ENCODE measurements at places on chromosomes 2 and 18.

- DNase-seq = no peak
Observed at GRCh38 chr2:102636283-102636907, 17.0 kb downstream of the SLC9A2 start.

DNA sequence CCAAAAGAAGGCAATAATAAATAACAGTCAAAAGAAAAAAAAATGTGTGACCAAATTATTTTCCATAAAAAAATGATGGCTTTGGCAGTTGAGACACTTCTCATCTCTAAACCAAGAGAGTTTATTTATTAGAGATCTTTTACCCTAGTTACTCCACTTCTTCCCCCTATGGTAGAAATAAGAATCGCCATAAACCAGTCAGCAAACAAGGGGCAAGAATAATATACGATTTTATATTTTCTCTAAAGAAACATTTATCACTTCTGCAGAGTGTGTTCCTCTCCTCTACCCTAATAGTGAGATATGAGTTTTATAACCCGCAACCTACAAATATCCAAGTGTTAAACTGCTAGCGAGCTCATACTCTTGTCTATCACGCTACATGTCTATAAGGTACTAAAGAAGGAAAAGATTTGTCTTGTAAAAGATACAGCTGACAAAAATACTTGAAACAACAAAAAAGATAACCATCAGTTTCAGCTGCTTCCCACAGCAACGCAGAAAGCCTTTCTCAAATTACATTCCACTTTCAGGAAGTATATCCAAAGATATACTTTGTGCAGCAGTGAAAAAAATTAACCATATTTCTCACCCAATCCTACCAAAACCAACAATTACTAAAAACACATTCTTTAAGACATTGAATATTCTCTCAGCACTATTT, 2.3 kb downstream of the RNF103 start:
- no peak for DNase-seq

DNA sequence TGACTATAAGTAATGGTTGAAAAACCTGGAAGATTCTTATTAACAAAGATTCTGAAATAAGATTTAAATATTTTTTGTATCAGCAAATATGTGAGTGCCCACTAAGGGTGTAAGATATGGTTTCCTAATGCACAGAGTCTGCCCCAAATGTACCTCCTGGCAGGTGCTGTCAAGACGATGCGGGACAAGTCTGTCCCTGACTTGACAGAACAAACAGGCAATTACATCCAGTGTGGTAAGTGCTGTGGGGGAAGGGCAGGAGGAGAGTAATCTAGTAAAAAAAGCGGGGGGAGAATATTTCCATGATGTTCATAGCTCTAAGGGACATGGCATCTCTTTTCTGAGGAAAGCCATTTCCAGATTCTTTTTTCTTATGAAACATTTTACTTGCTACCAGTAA, 127.5 kb downstream of the COL4A4 start:
- DNase-seq = no peak

- DNase-seq = peak; percentile 49
Observed at GRCh38 chr2:237512774-237513466, 25.9 kb downstream of the MLPH start.

DNA sequence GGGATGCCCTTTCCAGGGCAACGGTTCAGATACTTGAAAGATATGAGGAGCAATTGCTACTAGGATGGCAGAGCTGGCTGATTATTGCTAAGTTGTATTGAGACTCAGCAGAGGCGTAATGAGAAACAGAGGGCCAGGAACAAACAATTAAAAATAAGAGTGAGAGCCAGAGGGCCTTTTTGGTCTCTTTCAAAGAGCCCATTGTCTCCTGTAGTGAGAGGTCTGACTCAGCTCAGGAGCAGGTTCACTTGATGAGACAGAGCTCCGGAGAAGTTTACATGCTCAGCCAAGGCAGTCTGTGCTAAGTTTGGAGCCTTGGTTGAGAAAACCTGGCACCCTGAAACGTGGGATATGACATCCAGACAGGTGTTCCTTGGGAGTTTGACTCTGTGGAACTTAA, 303.9 kb upstream of the DLGAP1 start:
- DNase-seq = no peak

- DNase-seq = peak; percentile 7
Observed at GRCh38 chr2:189580241-189580651, 340 bp downstream of the SLC40A1 start.

GRCh38 chr18:56115071-56116015, 523.0 kb downstream of the TXNL1 start:
- DNase-seq = no peak

- DNase-seq = no peak
Observed at GRCh38 chr2:52260904-52261303, 1229.0 kb upstream of the NRXN1 start.

DNA sequence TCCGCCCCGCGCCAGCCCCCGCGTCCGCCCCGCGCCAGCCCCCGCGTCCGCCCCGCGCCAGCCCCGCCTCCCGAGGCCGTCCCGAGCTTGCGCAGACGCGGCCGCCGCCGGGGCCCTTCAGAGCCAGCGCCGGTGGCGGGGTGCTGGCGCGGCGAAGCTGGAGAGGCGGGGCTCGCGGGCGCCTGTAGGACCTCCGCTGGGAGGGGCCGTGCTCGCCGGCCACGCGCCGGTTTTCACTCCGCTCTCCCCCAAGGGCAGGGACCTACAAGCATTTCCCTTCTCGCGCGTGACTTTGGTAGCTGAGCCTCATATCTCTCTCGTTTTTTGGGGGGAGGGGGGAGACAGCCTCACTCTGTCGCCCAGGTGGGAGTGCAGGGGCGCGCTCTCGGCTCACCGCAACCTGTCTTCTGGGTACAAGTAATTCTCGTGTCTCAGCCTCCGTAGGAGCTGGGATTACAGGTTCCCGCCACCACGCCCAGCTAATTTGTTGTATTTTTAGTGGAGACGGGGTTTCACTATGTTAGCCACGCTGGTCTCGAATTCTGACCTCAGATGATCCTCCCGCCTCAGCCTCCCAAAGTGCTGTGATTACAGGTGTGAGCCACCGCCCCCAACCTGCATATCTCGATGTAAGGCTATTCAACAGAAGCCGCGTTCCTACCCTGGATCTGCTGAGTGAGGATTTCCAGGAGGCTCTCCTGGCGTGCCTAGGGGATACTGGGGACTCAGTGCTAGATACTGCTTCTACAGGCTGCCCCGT, at the start of gene ZNF514:
Gene ZNF514 (minus strand): TSS at position 159 of the 760 bp plus-strand sequence. CDS start 6,595 bp downstream, outside the sequence.
- DNase-seq = peak; percentile 66

DNA sequence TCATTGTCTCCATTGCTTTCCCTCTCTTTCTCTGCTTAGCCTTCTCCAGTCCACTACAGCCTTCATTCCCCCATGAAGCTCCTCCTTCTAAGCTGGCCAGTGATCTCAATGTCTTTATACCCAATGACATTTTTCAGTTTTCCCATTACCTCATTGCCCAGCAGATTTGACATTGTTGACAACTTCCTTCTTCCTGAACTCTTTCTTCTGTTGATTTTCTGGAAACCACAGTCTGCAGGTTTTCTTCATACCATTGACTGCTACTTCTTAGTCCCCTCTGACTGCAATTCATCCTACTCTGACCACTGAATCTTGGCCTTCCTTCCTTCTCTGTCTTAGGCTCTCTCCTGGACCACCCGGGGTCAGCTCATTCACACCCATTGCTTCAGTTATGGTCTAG, 22.9 kb upstream of the SPP2 start:
- DNase-seq = no peak

DNA sequence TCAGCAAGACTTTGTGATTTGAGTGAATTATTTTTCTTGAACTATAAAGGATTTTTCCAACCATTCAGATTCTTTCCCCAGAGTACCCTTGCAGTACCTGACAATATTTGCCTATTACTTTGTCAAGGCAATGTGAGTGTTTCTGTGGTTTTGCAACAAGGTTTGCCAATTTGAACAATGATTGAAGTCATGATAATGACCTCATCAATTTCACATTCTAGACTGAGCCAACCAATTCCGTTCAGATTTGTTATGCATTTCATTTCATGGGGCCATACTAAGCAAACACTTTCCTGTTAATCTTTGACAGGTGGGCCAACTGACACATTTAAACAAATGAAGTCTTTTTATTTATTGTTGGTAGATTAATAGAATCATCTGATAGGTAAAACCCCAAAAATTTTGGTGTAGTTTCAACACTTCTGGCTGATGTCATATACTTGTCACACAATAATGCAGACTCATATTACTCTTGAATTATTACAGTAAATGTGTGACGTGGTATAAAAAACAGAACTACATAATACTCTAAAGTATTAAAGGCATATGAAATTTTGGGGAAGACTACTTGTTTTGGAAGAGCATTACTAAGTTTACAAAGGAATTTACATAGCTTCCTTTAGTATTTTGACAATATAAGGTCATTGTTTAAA, 526.4 kb downstream of the DPP10 start:
- DNase-seq = no peak

GRCh38 chr18:23223641-23224040, 88.4 kb downstream of the CABLES1 start:
- DNase-seq = no peak

GRCh38 chr2:208350610-208351009, 56.0 kb upstream of the PTH2R start:
- no peak for DNase-seq

DNA sequence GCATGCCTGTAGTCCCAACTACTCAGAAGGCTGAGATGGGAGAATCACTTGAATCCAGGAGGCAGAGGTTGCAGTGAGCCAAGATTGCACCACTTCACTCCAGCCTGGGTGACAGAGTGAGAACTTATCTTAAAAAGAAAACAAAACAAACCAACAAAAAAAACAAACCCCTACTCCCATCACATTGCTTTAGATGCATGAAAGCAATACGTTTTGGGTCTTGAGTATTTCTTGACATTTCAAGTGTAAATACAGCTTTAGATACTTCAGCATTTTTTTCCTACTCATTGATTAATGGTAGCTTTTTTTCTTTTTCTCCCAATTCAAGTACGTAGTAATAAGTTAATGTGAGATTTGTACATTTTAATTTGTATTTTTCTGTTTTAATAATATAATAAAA, 20.3 kb downstream of the RASGRP3 start:
- no peak for DNase-seq

DNA sequence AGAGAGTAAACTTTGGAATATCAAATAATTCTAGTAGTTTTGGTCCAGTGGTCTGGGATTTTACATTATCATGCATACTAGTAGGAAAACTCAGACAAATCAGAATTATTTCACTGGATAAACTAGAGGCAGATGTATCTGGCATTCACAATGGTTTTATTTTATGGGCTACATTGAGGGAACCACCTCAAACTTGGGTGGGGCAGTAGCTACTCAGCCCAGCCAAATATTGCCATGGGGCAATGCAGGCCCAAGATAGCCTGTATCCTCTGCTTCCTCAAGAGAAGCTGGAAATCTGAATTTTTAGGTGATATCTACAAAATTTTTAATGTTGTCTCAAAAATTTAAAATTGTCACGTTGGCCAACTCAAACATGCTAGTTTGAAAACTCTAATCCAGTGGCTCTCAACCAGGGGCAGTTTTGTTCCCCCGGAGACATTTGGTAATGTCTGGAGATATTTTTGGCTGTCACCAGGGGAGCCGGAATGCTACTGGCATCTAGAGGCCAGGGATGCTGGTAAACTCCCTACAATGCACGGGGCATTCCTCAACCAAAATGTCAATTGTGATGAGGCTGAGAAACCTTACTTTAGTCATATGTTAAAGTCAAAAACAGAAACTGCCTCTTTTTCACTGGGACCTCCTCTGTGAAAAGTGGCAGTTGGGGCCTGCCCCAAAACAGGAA, 172.8 kb upstream of the SPRED2 start:
- no peak for DNase-seq

GRCh38 chr18:13159579-13159978, 59.0 kb upstream of the LDLRAD4 start:
- no peak for DNase-seq

- DNase-seq = no peak
Observed at GRCh38 chr2:237068005-237068576, 17.6 kb upstream of the COPS8 start.

GRCh38 chr2:195490319-195490718, 166.7 kb upstream of the SLC39A10 start:
- DNase-seq = no peak

DNA sequence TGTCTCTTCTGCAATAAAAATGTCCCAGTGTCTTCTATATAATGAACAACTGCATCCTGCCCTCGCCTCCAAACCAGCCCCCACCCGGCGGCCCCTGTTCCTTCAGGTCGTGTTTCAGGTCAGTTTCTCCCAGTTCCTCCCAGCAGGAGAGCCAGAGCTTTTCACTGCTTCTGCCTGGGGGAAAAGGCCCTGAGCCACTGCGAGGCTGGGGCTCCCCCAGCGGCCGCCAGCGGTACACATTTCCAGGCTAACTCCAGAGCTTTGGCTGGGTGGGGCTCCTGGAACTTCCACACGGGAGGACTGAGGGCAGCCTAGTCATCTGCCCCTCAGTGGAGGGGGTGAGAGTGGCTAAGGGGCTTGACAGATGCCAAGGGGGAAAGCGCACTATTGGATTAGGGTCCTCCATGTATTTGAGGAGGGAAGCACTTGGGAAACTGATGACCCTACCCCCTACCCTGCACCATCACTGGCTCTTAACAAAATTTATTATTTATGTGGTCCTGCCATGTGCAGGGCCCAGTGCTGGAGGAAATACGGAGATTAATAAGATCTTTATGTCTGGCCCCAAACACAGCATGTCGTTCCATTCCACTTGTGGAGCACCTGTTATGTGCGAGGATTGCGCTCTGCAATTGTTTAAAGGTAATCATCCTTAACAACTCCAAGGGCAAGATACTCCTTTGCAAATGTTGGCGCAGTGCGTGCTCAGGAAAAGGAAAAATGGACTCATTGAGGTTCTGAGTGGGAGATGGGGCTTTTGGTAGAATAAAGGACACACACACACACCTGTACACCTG, 17.3 kb upstream of the CYS1 start:
- no peak for DNase-seq

DNA sequence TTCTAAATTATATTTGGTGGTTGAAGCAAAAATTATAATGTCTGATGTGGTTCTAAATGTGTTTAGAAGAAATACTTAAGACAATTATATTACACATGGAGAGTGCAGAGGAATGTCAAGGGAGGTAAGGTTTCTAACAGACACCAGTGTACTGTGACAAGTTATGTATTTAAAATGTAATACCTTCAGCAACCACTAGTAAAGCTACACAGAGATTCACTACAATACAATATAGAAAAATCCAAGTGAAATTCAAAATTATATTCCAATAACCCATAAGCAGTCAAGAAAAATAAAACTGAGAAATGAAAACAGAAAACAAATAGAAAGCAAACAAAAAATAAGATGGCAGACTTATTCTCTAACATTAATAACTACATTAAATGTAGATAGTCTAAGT, 249.5 kb upstream of the KLHL14 start:
- DNase-seq = no peak

DNA sequence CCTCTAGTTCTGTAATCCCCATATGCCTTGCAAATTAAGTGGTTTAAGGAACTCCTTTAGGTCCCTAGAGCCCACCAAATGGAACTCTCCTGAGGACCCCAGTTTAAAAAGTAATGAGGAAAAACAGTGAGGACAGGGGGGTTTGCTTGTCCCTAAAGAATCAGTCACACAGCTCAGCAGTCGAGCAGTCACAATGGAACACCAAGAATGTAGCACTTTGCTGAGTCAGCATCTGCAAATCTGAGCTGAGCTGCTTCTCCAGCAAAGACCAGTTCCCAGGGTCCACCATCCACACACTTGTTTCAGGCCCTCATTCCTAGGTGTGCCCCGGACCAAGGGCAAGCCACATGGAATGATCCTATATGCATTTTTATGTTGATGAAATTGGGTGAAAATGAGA, 46.2 kb upstream of the NEDD4L start:
- DNase-seq = no peak
